ENCODE measurements at places on chromosomes 12 and 14.
A peak's percentile ranks its signal among the peaks of the same experiment; 100 is the strongest.

- no peak for DNase-seq
These were observed 344.9 kb downstream of the FSCB start for GRCh38 chr14:44162197-44162596.

GRCh38 chr14:36664322-36665193 lies 2.9 kb downstream of the PAX9 start:
- no peak for DNase-seq

DNA sequence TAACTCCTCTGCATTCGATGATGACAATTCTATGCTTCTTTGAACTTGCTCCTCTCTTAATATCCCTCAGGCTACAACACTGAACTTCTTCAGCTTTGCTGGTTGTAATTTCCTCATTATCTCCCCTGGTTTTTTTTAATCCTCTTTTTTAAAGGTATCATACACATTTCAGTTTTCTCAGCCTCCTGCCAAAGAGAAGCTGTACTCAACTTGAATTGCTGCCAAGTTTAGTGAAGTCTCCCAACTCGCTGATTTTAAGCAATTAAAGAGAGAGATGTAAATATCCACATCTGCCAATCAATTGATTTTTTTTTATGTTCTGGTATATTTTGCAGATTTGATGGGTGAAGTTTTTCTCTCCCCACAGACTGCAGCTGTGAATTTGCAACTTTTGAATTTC lies 817.8 kb downstream of the GALC start:
- no peak for DNase-seq

- peak; percentile 94 for DNase-seq
These were observed 205.3 kb upstream of the NAV3 start for GRCh38 chr12:77625441-77625840.

Measured in epithelial cell of esophagus (primary cell).